ENCODE measurements at places on chromosomes 16 and 17. TPM values are rescaled to one million over a fixed set of nuclear protein-coding genes. Genes with fewer than 3 reads are reported as not detected.

ACAP1 gene
- 5.2 TPM for total RNA-seq

SYT17 gene
- 5.2 TPM for total RNA-seq

GPR179 gene
- total RNA-seq = under 0.01 TPM

HAGHL gene
- total RNA-seq = 4.3 TPM

NAGS gene
- total RNA-seq = 0.16 TPM

OR2C1 gene
- not detected for total RNA-seq

SCIMP gene
- total RNA-seq = 5.6 TPM

ADORA2B gene
- 4.9 TPM for total RNA-seq

SLC13A2 gene
- 0.66 TPM for total RNA-seq

CBFA2T3 gene
- 0.88 TPM for total RNA-seq

GRCh38 chr17:19347323-19348080, 15.0 kb downstream of the B9D1 start:
- peak; percentile 28 for DNase-seq

GRCh38 chr17:56111706-56112485, 41.4 kb upstream of the ANKFN1 start:
- no peak for DNase-seq

DNA sequence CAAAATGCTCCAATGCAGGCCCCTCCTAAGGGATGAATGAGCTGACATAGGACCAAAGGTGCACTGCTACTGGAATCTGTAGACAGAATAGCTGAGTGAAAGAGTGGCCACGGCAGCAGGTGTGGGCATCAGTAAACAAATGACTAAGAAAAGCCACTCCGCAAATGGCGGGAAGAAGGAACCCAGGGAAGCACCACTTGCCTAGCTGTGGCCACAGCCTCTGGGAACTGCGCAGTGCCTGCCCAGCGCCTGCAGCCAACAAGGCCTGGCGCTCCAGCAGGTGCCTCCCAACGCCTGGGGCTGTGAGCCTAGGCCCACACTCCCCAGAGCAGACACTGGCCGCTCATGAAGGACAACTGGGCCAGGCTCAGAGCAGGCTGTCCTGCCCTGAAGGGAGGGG, 11.8 kb downstream of the PEMT start:
- no peak for DNase-seq

DNA sequence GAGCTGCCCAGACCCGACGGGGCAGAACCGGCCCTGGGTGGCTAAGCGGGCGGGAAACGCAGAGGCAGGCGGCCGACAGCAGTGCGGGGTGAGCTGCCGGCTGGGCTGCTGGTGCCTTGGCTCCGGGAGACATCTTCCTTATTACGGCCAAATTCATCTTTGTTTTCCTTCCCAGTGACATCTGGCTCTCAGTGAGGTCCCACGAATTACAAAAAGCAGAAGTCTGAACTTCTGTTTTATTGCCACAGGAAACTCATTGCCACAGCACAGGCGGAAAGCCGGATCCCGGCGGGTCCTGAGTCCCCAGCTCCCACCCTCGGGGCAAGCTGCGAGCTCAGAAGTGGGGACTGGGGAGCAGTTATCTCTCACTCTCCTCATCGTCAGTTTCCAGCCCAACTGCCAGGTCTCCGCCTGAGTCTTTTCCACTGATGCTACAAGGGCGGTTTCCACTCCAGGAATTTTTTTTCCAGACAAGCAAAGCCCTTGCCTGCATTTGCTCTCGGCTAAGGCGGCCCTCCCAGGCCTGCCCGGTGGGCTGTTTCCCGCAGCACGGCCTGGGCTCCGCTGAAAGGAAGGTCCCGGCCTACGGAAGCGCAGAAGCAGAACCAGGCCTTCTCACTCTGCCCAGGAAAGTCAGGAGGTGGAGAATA, 40.3 kb downstream of the CBFA2T3 start:
- DNase-seq = no peak

DNA sequence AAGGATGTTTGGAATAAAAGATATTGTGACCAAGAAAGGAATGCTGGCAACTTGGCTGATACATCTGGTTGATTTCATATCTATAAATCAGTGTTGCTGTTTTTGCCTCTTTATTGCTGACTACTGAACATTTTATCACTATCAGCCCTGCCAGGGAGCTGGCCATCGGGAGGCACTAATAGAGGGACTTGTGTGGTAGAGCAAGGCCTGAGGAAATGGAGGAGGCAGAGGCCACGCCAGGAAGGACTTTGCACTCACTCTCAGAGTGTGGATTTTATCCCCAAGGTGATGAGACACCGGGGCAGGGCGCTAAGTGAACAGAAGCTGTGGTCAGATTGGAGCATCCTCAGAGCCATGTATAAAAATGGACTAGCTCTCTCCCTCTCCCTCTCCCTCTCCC, 9.3 kb upstream of the CYB561 start:
- DNase-seq = no peak

GRCh38 chr16:23229714-23230113, 47.2 kb downstream of the SCNN1G start:
- no peak for DNase-seq

DNA sequence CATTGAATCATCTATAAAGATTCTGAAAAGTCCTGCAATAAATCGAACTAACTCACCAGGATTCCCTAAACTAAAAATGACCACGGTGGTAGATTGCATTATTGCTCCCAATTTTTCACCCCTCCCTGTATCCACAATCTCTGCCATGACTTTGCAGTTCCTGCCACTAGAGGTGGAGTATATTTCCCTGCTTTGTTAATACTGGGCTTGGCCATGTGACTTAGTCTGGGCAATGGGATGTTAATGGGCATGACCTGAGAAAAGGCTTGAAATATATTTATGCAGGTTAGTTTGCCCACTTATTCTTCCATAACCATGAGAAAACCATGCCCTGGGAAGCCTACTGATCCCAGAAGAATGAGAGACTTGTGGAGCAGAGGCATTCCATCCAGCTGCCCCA, 59.1 kb downstream of the NOG start:
- DNase-seq = no peak

DNA sequence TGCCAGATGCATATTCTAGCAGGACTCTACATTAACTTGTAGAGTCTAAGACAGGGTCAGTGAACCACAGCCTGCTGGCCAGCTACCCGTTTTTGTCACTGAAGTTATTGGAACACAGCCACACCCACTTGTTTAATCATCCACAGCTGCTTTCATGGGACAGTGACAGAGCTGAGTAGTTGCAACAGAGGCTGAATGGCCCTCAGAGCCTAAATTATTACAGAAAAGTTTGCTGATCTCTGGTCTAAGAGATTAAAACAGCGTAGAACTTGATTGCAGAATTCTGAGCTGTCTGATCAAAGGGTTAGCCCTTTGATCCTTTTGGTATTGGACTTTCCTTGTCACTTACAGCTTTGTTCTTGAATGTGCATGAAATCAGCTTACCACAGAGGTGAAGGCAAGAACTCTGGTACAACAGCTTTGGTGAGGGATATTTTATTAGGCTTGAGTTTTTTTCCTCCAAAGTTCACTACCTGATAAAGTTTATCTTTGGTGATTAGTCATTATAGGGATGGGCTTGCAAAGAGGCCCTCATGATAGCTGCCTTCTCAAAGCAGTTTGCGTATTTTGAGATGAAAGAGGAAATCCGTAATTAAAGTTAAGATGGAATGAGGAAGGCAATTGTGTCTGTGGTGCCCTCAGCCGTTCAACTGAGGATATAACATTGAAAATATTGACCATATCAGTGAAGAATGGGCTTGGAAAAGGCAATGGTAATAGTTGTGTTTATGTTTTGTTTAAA, 23.6 kb downstream of the ALDH3A2 start:
- no peak for DNase-seq

GRCh38 chr17:36545465-36546417, 1.0 kb downstream of the GGNBP2 start:
- DNase-seq = peak; percentile 97

- DNase-seq = no peak
Observed at GRCh38 chr17:40017422-40018080, 2.3 kb downstream of the CSF3 start.

GRCh38 chr16:50467943-50468748, 80.0 kb upstream of the NKD1 start:
- no peak for DNase-seq

DNA sequence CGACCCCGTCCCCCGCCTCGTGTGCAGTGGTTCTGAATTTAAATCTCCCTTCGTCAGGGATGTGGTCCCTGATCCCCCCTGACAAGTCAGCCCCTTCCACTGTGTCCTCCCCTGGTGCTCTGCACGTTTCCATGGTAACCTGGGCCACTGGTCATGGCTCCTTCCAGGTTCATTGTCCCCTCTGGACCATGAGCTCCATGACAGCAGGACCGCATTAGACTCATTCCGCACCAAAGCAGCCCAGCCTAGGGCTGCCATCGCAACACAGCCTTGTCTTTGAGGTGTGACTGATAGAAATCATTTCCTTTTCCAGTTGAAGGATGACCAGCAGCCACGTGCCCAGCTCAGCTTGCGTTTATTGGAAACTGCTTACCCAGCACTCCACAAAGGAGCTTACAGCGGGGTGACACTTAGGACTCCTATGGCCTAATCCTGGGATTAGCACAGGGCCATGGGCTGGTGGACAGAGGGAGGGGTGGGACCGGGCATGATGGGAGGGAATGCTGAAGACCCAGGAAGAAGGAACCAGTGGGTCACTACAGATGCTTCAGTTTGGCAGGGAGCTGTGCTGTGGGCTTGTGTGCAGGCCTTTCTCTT, 7.6 kb downstream of the RCVRN start:
- no peak for DNase-seq

GRCh38 chr17:75033346-75034235, 13.2 kb downstream of the ATP5PD start:
- DNase-seq = peak; percentile 97

- no peak for DNase-seq
Observed at GRCh38 chr17:17144061-17144460, 62.1 kb downstream of the PLD6 start.

DNA sequence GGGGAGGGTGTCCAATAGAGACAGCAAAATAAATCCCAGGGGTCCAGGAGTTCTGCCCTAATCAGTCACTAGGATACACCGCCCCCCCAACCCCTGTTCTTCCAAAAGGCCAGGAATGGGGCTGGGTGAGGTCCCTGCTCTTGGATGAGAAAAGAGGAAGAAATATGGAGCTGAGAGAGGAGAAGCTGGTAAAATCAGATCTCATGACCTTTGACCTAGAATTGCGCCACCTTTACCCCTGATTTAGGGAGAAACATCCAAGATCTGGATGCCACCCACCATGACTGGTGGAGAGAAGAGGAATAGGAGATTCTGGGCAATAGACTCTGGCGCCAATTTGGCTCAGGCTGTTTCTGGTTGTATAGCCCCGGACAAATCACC, 707 bp upstream of the CACNB1 start:
- DNase-seq = no peak

- no peak for DNase-seq
Observed at GRCh38 chr17:9472094-9472493, 103.5 kb downstream of the STX8 start.

- DNase-seq = no peak
Observed at GRCh38 chr17:50562242-50563091, 2.0 kb downstream of the CACNA1G start.

DNA sequence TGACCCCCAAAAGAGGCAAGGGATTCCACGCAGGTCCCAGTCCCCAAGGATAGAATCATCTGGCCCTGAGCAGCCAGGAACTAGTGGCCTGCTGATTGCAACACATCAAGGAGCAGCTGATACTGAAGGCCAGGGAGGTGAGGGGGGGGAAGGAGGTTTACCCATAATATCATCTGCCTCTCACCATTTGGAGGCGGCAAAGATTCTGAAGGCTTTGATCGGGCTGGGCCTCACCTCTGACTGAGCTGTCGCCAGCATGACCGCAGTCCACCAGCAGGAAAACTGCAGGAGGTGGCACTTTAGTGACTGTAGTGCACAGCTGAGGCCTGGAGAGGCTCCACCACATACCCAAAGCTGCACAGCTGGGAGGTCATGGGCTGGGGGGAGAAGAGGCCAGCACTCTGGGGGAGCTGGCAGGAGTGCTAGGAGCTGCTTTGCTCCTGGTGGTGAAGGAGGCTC, 20.5 kb upstream of the ITGA3 start:
- no peak for DNase-seq

- peak; percentile 59 for DNase-seq
Observed at GRCh38 chr16:49876716-49877129, 20.8 kb upstream of the ZNF423 start.

DNA sequence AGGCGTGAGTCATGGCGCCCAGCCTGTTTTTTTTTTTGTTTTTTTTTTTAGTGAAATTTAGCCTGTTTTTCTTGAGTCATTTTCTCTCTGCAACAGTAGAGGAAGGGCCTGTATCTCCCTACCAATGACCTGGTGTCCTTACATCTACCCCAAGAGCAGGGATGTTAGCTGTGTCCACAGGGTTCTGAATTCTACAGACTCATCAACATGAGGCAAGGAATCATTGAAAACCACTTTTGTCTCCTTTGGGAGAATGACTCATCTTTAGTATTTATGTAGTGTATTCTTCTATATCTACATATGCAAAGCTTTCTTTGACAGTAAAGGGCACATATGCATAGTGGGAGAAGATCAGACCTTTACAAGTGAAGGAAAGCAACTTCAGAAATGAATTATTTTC, 105.3 kb downstream of the SPECC1 start:
- DNase-seq = no peak

GRCh38 chr16:16096121-16096857, 127.0 kb downstream of the ABCC6 start:
- DNase-seq = peak; percentile 82
